ENCODE measurements at places on chromosomes 5 and 9.

DNA sequence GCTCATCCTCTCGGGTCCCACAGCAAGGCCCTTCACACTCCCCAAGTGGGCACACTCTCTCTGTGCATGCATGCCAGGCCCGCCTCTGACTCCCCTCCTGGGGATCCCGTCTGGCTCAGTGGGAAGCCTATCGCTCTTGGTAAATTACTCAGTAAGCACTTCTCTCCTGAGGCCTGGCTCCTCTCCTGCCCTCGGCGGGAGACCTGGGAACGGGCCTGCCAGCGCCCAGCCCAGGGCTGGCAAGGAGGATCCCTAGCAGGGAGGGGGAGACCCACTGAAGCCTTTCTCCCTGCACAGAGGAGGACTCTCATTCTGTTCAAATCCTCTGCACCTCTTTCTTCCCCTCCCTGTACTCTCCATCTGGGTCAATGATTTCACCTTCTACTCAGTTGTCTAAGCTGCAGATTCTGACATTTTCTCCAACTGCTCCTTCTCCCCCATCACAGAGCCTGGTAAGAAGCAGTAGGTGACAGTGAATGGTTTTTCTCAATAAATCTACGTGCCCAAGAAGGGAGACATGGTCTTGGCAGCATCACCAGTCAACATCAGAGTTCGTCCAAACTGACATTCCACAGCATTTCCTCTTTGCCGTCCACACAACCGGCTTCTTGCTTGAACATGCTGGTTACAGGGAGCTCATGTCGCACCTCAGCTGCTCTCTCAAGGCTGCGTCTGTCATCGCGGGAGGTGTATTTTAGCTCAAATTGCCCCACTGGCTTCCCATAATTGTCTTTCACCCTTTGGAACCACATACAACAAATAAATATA lies 81.9 kb downstream of the GPR21 start:
- no peak for DNase-seq

DNA sequence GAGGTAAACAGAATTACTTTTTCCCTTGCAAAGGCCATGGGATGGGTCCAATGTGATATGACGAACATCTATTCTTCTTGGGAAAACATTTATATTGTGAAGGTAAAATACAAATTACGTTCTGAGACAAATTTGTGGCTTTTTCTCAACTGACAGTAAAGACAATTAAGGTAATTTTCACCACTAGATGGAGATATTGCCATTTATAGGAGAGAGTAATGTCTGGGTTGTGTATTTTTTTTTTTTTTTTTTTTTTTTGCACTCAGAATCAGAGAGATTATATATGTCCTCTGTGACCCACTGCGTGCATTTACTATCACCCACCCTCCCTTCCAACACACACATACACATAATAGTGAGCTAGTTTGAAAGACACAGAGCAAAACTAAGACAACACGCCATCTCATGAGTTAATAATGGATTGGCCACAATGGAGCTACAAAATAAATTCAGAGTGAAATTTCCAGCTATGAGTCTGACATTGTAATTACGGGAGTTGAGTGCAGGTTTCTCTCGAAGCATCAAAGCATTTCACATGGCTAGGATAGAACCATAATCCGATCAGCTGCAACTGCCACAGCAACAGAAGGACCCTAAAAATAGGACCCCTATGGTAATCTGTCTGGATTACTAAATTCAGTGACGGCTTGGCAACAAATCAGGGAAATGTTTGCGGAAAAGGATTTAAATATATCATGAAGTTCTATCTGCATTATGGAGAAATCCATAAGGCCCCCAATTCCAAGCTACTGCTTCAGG lies 49.2 kb downstream of the ANXA1 start:
- DNase-seq: no peak

DNA sequence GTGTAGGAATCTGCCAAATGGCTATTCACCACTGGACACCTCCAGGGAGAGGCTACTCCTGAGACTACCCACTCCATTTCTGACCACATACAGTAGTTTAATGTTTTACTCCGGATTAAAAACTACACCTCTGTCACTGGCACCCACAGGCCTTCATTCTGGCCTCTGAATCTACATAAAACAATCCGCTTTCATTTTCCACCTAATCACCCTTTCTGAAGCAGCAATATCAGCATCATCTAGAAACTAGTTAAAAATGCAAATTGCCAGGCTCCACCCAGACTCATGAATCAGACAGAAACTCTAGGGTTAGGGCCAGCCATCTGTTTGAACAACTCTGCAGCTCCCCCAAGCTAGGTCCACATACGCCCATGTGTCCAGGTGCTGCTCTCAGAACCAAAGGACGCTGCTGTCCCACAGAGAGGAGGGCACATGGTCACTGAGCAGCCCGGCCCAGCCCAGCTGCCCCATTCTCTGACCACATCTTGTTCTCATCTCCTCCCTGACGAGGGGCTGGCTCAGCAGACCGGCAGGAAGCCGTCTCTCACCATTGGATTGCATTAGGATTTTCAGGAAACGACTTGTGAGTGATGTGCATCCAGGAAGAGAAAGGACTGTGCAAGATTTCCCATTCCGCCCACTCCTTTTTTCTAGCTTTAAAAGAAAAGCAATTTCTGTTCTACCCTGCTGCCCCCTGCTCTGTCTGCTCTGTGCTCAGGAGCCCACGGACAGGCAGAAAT lies 34.7 kb downstream of the ADAM19 start:
- DNase-seq: no peak

DNA sequence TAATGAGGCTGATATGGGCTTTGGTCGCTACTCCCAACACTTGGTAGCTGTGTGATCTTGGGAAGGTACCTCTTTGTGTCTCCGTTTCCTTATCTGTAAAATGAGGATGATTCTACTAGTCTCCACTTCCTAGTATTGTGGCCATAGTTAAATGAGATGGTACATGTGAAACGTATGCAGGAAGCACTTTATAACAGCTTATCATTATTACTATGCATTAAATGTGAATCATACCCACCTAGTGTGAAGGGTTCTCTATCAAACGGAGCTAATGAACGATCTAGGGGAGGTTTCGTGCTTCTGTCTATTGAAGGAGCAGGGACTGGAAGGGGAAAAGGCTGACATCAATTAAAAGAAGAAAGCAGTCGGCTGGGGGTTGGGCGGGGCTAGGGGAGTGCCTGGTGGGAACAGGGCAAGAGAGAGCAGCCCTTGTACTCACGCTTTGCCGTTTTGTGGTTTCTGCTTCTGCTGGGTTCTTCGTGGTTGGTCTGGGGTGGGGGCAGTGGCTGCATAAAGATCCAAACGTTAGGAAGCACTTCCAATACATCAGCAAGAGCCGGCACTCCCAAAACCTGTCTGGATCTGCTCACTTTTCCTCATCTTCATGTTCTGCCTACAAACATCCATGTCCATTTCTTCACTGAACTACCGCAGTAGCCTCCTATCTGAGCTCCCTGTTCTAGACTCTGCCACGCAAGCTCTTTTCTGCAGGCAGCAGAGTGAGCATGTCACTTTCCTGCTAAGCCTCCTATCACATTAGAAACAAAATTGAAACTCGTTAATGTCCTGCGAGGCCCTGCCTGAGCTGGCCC lies 30.8 kb downstream of the LCP2 start:
- no peak for DNase-seq

GRCh38 chr9:93891549-93892310 lies 63.4 kb downstream of the BARX1 start:
- no peak for DNase-seq

GRCh38 chr5:126633552-126633951 lies 32.8 kb downstream of the PHAX start:
- DNase-seq: no peak

GRCh38 chr5:149603210-149603609 lies 21.9 kb downstream of the ARHGEF37 start:
- DNase-seq: no peak

DNA sequence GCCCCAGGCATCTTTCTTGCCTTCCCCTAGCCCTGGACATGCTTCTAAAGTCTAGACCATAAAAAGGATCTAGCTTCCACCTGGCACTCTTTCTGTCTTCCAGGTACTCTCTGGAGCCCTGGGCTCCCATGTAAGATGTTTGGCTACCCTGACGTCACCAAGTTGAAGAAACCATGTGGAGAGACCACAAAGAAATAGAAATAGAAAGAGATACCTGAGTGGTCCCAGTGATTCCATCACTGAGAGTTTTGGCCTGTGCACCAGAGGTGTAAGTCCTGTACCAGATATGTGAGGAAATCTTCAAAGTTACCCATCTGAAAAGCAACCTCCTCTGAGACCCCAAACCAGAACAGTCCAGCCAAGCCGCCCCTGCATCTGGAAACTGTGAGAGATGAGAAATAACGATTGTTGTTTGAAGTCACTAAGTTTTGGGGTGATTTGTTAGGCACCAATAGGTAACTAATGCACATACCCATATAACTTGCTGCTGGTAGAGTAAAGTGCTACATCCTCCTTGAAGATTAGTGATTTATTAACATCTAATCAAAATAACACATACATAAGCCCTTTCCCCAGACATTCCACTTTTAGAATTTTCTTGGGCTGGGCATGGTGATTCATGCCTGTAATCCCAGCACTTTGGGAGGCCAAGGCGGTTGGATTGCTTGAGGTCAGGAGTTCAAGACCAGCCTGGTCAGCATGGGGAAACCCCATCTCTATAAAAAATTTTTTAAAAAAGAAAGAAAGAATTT lies 85.7 kb upstream of the LHFPL2 start:
- DNase-seq: no peak

DNA sequence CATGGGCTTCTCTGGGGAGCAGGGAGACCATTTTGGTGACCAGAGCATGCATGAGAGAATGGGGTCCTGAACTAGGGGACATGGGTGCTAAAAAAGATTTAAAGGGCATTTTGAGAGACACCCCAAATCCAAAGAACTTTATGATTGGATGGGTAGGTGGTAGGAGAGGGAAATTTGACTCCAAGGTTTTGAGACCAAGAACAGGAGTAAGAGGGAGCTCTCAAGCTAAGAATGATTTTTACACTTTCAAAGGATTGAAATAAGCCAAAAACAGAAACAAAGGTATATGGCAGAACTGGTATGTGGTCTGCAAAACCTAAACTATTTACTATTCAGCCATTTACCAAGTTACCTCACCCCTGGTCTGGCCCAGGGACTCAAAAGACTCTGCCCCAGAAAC lies 318.2 kb upstream of the CLINT1 start:
- DNase-seq: no peak

DNA sequence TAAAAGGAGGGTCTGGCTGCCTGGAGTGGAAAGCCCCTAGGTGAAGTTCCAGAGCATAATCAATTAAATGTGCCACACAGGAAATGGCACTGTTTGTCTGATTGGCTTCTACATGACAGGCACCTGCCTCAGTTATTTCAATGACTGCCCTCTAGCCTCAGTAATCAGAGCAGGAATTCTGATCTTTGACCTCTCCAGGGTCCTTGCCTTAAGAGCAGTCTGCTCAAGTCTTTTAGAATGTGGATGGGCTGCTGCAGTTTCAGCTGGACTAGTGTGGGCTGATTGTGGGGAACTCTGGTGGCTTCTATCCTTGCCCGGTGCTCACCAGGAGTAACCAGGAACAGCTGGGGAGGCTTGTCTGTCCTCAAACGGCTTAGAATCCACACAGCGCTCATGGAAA lies 98.9 kb downstream of the LIX1 start:
- DNase-seq: no peak

DNA sequence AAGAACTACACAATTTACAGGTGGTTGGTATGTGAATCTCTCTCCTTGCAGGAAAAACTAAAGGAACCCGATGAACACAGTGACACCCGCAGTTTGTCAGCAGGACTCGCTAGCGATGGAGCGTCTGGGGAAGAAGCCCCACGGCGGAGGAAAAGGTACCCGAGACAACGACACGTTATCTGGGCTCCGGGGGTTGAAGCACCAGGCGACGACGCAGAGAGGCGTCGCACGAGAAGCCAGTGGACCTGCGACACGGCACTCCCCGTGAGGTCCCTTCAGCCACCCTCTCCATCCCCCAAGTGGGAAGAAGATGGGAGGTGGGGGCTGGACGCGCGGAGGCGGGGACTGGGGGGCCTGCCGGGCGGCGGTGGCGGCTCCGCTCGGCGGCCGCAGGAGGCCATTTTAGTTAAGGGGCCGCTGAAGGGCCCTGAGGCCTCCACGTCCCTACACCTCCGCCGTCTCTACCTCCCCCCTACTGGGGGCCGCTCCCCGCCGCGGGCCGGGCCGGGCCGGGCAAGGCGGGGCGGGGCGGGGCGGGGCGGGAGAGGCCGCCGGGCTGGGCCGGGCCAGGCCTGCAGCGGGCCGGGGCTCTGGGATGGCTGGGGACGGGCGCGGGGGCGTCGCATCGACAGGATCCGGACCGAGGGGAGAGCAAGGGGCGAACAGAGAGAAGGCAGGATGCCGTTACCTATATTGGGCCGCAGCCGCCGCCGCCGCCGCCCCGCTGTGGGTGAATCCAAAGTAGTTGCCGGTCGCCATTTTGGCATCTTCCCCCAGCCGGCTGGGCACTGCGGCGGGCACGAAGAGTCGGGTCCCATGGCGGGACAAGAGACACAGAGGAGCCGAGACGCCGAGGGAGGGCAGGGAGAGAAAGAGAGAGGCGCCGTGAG lies 754 bp downstream of the ZFR start:
- no peak for DNase-seq

DNA sequence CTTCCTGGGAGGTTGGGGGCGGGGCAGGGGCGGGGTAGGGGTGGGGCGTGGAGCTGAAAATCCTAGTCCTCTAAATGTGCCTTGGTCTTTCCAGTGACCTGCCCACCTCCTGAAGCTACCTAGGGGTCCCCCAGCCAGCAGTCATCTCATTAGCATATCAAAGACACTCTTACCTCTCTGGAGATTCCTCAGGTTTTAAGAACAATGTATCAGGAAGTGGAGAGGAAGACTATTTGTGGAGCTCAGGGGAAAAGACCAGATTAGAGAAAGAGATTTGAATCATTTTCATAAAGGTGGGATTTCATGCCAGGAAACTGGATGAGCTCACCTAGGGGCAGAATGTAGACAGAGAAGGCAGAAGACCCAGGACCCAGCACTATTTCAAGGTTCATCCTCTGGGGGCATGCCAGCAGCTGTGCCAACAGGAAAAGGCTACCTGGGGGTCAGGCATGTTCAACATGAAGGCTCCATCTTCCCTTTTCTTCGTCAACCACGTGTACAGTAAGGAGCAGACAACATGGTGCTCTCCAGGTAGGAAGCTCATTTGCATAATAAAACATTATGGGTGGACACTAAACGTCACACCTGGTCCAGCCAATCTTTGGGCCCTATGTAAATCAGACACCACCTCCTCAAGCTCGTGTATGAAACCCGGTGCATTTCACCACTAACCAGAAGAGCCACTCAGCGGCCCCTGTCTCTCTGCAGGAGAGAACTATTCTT lies 6.9 kb downstream of the GMCL2 start:
- no peak for DNase-seq

DNA sequence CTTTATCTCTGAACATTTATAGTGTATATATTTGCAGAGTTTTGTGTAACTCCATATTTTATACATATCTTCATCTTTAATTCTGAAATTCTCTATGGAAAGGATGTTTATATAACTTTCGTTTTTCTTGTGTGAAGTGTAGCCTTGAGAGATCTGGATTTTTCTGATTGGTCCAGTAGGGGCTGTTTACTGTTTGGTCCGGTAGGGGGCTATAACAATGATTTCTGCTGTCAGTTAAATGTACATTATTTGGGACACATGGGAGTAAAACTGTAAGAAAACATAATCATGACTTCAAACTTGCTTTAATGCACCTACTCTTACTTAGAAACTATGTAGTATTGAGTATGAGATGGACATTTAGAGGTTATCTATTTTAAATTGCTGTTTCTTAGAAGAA lies 527.1 kb upstream of the ARRDC3 start:
- no peak for DNase-seq
